ENCODE measurements at places on chromosomes 13 and 19.

DNA sequence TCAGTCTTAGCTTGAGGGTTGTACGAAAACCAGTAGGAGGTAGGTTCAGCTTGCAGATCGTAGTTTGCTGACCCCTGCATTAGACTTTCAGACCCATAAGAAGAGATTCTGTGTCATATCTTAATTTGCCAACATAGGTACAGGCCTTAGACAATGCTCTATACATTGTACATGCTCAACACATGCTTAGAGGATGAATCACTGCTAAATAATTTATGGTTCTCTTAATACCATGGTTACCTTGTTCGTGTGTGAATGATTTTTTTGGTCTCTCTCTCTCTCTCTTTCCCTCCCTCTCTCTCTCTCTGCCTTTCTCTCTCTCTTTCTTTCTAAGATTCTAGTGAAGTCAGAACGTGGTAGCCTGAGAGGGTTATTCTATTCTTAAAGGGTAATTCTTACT is 112.2 kb downstream of the FGF14 start:
- DNase-seq, result no peak

GRCh38 chr13:109728791-109729731 is 57.3 kb downstream of the IRS2 start:
- DNase-seq, result no peak

- DNase-seq, result no peak
Observed at GRCh38 chr13:55653497-55653896, 1487.2 kb upstream of the PRR20A start.

- DNase-seq, result peak; percentile 61
Observed at GRCh38 chr13:75636436-75637180, 478 bp downstream of the LMO7 start.

DNA sequence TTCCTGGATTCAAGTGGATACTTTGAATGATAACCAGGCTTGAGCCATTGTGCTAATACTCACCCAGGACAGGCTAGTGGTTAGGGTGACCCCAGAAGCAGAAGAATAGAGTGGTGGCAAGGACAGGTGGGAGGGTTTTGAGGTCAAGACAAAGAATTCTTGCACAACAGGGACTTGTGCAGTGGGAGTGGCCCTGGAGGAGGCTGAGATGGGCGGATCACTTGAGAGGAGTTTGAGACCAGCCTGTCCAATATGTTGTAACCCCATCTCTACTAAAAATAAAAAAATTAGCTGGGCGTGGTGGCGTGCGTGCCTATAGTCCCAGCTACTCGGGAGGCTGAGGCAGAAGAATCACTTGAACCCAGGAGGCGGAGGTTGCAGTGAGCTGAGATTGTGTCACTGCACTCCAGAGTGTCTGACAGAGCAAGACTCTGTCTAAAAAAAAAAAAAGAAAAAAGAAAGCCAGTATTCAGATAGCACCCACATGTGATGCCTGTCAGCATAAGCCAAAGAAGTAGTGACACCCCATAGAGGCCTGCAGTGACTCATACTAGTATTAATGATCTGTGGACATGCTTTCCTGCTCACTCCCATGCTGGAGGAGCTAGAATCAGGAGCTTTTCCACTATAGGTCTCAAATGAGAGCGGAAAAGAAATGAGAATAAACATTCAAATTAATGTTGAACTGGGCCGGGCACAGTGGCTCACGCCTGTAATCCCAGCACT is 78.7 kb downstream of the RNF17 start:
- DNase-seq, result no peak

DNA sequence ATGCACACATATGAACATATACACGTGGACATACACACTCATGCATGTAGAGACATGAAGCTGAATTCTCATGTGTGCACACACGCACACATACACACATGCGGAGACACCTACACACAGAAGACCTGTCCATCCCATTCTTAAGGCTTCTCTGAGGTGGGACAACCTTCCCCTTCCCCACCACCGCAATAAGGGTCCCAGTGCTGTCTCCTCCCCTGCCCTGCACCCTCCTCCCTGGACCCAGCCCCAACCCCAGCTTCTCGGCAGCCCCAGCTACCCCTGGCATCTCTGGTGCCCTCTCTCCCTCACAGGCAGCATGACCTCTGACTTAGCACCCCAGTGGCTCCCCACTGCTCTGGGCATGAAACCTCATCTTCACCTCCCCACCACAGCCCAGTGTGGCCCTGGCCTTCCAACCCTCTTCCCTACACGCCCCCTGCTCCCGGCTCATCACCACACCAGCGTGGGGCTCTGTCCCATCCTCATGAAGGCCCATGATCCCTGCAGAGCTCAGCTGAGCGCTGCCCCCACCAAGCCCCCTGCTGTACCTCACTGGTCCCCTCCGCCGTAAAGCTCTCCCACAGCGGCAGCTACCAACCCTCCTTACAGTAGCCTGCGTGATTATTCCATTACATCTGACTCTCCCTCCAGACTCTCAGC is 204.1 kb upstream of the ZNF536 start:
- DNase-seq, result no peak

DNA sequence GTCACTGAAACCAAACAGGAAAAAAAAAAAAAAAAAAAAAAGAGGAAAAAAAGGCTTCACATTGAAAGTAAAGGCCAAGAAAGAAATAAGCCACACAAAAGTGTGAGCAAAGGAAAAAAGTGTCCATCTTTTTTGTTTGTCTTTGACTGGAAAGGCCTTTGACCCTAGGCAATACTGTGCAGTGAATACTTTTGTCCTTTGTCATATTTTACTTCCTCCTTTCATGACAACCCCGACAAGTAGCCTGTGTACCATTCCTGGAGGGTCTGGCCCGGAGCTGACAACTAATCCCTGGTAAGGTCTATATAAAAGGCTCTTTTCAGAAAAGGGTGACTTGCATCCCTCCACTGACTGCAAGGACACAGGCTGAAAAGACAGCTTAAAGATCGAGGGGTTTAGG is 12.9 kb upstream of the MICU2 start:
- no peak for DNase-seq

GRCh38 chr13:79477968-79478367 is 3.0 kb upstream of the NDFIP2 start:
- DNase-seq, result no peak

DNA sequence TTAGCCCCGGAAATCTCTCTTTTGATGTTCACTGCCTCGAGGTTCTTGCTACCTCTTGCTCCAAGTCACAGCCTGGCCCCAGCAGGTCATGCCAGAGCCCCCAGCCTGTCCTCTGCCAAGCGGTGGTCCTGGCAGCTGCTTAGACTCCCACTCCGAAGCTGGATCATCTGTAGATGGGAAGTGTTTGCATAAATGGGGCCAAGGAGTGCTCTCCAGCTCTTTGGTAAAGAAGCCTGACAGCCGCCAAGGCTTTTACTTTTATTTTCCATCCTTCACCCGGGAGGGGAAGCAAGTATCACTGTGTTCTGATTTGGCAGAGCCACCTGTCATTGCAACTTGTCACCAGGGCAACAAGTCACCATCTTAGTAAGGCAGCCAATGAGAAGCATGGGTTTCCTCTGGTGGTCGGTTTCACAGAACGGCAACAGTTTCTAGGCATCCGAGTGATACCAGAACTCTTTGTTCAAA is 10.6 kb upstream of the RETN start:
- peak; percentile 64 for DNase-seq

DNA sequence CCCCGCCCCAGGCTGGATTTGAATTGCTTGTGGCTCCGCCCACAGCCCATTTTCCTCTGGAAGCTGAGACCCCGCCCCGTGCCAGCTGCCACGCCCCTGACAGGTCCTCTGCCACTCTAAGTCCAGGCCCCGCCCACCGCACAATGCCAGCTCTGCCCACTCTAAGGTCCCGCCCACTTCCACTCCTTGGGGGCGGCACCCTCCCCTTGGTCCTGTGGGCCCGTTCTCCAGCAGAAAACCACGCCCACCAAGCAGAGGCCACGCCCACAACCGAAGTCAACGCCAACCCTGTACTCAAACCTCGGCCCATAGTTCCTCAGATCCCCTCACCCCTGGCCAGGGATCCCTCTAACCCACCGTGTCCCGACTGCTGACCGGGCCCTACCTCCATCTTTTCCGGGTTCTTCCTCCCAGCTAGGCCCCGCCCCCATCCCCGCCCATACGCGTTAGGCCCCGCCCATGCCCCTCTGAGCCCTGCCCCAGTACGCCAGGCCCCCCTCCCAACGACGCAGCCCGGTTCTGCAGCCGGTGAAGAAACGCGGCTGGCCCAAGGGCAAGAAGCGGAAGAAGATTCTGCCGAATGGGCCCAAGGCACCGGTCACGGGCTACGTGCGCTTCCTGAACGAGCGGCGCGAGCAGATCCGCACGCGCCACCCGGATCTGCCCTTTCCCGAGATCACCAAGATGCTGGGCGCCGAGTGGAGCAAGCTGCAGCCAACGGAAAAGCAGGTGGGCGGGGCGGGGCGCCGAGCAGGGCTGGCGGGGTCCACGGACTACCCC is 1.3 kb downstream of the HMG20B start:
- DNase-seq, result peak; percentile 85

GRCh38 chr13:92984151-92984550 is 242.5 kb upstream of the GPC6 start:
- DNase-seq, result no peak

GRCh38 chr13:60986301-60986700 is 429.3 kb downstream of the PCDH20 start:
- no peak for DNase-seq

- no peak for DNase-seq
Observed at GRCh38 chr13:110225609-110226574, 81.1 kb downstream of the COL4A1 start.

- peak; percentile 60 for DNase-seq
Observed at GRCh38 chr13:42110410-42111155, 62.1 kb downstream of the DGKH start.

DNA sequence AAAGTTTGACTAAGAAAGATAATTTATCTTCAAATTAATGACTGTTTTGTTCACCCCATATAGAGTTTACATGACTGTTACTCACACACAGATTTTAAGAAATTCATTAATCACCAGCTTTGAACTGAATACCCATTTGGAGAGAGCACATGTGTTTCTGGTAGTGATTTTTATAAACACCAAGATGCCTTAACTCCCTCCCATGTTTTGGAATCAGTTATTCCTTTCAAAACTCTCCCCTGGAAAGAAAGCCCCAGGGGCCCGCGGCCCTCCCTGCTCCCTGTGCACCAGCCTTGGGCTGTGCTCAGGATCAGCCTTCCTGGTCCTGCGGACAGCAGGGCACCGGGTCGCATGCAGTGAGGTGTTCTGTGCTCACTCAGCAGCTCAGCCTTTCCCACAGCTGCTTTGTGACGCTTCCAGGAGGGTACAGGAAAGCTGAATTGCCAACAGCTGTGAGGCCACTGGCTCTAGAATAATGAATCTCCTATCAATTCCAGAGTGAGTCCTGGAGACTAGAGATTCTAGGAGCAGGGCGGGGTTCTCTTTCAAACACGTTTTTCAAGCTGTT is 483.2 kb downstream of the EFNB2 start:
- DNase-seq, result peak; percentile 15

GRCh38 chr19:23055946-23056345 is 53.0 kb upstream of the ZNF728 start:
- DNase-seq, result no peak

- no peak for DNase-seq
Observed at GRCh38 chr19:51704626-51705025, 11.5 kb downstream of the SPACA6 start.

GRCh38 chr19:39297931-39298634 is 1.9 kb downstream of the IFNL1 start:
- DNase-seq, result no peak

DNA sequence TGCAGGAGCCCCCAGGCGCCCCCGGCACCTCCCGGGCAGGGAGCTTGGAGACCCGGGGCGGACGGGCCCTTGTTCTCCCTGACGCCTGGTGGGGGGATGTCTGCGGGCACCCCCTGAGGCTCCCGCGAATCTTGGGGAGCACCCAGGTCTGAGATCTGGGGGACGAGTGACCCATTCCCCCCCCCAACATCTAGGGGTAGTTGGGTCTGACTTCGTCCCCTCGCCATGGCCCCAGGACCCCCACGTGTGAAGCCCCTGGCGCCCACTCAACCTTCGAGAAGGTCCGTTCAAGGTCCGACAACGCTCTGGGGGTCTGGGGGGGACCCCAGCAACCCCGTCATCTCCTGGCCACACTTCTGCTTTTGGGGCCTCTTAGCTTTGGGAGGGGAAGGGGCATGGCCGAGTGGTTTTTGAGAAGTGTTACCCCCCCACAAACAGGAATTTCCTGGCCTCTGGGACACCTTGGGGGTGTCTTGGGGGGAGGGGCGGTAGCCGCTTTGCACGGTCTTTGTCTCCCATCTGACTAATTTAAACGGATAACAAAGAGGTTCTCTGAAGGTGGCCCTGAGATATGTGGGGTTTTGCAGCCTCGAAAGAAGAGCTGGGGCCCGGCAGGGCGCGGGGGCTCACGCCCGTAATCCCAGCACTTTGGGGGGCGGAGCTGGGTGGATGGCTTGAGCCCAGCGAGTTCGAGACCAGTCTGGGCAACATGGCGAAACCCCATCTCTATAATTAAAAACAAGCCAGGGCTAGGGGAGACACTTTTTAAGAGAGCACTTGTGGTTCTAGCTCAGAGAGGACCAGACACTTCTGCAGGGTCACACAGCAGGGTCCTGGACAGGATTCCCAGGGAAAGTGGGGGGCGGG is 608 bp downstream of the CNN2 start:
- DNase-seq, result no peak

- DNase-seq, result no peak
Observed at GRCh38 chr13:99299256-99299919, 7.8 kb downstream of the GPR183 start.

DNA sequence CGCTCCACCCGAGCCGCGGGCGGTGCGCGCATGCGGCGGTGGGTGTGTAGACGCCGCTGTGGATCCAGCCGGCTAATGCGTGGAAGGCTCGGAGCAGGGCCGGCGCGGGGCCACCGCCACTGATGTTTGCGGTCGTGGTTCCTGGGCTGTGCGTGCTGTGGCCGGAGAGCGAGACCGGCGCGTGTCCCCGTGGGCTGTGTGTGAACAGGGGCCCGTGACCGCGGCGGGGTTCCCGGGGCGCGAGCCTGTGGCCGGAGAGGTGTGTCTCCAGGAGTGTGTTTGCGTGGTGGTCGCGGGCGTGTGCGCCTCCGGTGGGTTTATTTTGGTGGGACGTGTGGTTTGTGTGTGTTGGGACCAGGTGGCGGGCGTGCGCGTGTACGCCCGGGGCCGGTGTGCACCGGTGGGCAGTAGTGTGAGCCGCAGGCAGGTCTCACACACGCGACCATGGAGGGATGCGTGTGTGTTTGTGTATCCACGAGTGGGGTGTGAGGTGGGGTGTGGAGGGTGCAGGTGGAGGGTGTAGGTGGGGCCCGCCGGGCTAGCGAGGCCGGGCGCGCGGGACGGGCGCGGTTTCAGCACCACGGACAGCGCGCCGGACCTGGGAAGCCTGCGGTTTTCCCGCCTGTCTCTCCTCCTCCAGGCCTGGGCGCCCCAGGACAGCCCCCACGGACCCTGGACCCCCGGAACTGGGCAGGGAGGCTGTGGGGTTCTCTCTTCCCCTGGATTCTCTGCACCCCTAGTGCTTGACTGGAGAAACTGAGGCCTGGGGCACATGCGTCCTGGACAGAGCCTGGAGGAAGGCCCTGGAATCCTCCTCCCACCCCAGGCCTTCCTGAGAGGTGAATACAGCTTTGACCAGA is 1.6 kb downstream of the HCN2 start:
- peak; percentile 84 for DNase-seq

GRCh38 chr19:6414793-6415590 is 9.6 kb downstream of the KHSRP start:
- no peak for DNase-seq
